ENCODE measurements at places on chromosomes 12 and 14.

DNA sequence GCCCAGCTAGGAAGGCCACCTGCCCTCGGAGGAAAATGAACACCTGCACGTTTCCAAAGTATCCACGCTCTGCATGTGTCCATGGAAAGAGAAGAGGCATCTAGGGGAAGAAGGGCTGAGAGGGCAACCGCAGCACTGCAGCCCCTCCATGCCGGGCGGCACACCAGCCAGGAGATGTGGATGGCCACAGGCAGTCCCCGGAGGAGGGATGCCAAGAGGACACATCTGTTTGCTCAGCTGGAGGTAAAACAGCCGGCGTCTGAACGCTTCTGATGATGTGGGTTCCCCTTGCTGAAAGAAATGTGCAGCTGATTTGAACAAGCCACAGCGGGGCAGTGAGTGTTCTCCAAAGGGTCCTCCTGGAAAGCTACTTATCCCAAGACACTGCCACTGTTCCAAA is 34.0 kb downstream of the CHGA start:
- no peak for DNase-seq

GRCh38 chr14:101173698-101174521 is 270.4 kb upstream of the RTL1 start:
- no peak for DNase-seq

- no peak for DNase-seq
These were observed at the start of gene ASCL1 for GRCh38 chr12:102957339-102958050. TSS of gene ASCL1 (plus strand) at chr12:102957674. CDS start at chr12:102958245, 571 bp downstream.

GRCh38 chr12:49621651-49622500 is 1.5 kb upstream of the PRPF40B start:
- DNase-seq, result no peak

- DNase-seq, result no peak
These were observed 22.2 kb downstream of the SGPP1 start for GRCh38 chr14:63705561-63706070.

DNA sequence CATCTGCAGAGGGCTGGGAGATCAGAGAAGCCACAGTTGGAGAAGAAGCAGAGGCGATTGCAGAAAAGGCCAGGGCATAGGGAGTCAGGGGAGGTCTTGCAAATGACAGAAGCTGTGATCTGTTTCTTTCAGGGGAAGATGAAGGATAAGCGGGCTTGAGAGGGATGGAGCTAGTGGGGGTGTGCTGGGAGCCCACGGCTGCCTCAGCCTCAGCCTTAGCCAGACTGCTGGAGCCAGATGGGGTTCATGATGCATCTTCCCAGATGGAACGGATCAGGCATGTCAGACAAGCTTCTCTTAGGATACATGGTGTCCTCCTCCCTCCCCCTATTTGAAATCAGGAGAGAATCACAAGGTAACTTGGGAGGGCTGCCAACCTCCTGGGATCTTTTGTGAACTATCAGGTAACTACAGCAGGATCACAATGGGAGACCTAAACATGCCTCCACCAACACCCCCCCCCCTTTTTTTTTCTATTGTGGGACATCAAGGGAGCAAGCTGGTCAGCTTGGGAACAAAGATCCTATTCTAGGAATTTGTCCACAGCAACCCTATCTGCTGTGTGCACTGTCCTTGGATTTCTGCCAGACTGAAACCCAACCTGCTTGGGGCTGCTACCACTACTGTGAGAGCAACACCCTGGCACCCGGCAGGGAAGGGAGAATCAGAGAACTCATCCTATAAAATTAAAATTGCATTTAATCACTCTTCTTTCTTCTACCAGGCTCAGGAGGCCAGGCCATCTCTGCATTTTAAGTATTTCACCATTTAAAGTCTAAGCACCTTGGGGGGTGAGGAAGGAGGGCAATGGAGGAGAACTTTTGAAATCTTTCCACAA is 10.7 kb upstream of the ATP2A2 start:
- no peak for DNase-seq

DNA sequence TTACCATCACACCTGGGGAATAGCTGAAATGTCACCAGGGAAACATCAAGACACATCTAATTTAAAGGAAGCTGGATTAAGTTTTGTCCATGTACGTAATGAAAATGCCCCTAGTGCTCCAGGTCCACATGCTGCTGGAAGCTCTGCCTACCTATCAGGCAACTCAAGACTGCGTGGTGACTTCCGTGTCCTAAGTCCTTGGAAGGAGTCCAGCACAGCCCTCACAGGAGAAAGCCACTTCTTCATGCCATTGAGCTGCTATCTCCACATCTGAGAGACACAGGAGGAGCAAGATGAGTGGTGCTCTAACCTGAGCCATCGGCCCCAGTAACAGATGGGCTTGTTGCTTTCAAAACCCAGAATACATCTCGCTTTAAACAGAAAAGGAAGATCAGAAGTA is 316.4 kb downstream of the DPF3 start:
- no peak for DNase-seq

- DNase-seq, result no peak
These were observed 2.1 kb upstream of the SLC15A4 start for GRCh38 chr12:128825835-128826234.

- no peak for DNase-seq
These were observed 27.4 kb downstream of the NELL2 start for GRCh38 chr12:44848703-44849085.

GRCh38 chr12:39103552-39104165 is 198.3 kb upstream of the CPNE8 start:
- peak; percentile 36 for DNase-seq

DNA sequence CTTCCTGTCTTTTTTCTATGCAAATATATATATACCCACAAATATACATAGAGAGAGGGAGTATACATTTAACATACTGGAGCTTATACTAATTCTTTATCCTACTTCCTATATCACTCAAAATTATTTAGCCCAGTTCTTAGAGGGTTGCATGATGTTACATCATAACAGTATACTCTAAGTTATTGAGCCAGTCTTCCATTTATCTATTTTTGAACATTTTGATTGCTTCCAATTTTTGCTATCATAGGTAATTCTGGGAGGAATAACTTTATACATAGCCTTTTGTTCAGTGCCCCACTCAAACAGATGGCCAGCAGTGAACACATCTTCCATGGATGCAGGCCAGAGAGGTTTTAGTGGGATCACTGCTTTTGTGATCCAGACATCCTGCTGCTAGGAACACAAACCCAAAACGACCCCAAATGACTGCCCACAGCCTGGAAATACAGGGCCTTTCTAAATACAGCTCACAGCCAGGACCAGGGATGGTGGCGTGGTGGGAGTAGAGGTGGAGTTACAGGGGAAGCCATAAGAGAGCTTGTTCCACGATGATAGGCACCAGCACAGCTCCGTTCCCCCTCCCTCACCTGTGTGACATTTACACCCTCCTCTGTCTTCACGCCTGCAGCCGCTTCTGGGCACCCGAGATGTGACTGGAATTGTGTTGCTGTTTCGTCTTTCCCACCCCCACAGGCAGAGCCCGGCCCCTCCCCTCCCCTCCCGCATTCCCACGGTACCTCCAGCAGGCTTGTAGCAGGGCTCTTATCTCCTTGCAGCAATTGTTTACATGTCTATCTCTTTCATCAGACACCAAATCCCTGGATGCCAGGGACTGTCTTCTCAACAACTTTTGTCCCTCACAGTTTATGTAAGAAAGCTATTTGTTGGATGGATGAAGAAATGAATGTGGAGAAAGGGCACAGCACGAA is 30.7 kb upstream of the HDAC7 start:
- no peak for DNase-seq

DNA sequence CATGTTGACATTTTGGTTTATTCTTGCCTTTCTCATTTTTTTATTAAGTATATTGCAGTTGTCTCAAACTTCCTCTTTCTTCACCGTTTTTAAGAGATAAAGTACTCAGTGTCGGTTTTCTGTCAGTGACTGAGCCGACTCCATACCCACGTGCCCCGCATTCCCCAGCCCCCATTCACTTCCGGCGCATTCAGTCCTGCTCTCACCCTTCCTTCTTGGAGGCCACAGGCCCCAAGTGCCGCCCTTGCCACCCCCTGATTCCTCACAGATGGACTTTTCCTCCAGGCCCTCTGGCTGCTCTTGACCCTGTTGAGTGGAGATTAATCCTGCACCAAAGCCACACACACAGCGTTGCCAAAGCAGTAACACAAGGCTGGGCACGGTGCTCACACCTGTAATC is 19.1 kb upstream of the DNAH10 start:
- no peak for DNase-seq

DNA sequence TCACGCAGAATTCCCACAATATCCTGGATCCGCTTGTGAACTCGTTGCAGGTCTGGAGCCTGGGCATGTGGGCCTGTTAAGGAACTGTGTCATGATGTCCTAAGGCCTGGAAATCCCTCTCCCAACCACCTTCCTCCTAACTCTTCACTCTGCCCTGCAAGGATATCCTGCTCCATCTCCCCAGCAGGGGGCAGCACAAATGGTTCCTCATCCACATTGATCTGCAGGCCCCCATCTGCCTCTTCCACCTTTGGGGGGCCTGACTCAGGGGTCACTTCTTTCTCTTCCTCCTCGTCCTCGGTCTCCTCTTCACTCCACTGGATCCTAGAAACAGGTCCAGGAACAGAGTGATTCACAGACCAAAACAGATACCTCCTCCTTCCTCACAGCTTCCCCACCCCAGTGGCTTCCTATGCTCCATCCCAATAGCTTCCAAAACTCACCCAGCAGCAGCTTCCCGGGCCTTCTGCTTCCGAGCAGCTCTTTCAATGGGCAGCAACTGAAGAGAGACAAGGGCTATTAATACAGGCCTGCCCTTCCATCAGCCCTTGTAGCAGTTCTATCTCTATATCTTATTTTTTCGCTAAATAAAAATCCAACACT is 4.5 kb downstream of the NOP2 start:
- peak; percentile 40 for DNase-seq

DNA sequence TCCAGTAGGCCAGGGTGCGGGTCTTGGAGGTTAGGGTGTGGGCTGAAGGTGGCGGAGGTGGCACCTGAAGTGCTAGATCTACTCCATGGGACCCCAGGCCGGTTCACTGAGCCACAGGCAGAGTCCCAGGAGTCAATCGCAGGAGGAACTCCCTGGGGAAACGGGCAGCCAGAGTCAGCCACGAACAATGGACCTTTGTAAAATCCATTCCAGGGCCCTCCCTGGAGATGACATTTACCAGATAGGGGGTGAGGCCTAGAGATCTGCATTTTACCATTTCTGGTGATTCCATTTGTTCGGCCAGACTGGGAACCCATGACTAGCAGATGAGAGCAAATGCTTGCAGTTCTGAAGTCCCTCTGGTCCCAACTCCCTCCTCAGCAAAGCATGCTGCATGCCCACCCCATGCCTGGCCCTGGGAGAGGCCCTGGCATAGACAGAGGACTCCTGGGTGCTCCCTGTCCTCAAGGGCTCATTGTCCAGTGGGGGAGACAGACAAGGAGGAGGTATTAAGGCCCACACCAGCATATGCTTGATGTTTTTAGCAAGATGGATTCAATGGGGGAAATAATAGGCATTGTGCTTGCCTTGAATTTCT is 115.5 kb downstream of the EML1 start:
- DNase-seq, result no peak

DNA sequence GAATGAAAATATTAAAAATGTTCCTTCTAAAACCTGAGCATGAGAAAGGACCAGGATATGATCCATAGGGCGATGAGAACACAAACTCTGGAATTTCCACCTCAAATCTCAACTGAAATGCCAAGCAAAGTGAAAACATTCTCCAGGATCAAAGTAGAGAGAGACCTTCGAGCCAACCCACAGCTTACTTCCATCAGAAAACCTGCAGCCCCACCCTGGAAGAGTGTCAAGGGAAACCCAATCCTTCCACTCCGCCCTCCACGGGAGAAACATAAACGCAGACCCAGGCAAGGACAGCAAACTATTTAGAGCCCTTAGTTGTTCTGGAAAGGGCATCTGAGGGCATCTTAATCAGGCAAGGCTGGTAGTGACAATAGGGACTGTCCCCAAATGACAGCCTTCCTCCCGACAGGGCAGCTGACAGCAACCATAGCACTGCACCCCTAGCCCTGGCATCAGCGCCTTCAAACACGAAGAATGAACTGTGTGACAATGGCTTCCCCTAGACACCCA is 21.8 kb downstream of the SLC15A4 start:
- DNase-seq, result no peak

DNA sequence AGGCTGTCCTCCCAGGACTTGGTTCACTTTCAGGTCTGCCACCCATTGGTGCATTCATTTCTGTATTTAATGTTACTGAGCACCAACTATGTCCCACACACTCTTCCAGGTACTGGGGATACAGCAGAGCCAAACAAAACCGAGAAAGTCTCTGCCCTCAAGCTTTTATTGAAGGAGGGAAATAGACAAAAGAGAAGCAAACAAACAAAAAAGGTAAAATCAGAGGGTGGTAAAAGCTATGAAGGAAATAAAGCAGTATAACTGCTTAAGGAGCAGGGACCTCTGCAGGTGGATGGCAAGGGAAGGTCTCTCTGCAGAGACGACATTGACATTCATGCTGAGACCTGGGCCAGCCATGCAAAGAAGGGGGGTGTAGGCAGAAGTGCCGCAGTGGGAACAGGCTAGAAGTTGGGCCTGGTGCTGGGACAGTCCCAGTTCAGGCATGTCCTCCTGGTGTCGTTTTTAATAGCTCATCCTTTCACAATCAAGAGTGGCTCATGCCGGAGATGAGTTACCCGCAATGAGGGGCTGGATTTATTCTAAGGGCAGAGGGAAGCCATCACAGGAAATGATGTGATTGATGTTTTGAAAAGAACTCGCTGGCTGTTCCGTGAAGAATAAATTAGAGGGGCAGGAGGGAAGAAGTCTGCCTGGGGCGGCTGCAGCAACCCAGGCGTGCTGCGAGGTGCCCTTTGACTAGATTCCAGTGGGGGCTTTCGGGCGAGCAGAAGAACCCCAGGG is 72.8 kb downstream of the IRF2BPL start:
- no peak for DNase-seq

GRCh38 chr12:33248364-33248763 is 191.3 kb downstream of the SYT10 start:
- no peak for DNase-seq

All from GM19239 (cell line).